ENCODE measurements at places on chromosomes 16 and 17.

- DNase-seq, result no peak
Measured at GRCh38 chr17:77352996-77353395, 212.2 kb downstream of the SEC14L1 start.

DNA sequence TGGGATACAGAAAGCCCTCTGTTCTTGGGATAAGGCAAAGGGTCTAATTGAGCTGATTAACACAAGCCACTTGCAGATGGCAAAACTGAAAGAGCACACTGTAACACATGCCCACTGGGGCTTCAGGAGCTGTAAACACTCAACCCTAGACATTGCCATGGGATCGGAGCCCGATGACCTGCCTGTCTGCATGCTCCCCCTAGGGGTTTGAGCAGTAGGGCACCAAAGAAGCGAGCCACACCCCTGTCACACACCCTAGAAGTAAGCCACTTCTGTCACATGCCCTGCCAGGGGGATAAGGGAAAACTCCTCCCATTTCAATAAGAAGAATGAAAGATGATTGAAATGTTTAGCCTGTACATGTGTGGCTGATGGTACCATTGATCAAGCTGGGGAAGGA is 81.3 kb upstream of the IRX6 start:
- no peak for DNase-seq

DNA sequence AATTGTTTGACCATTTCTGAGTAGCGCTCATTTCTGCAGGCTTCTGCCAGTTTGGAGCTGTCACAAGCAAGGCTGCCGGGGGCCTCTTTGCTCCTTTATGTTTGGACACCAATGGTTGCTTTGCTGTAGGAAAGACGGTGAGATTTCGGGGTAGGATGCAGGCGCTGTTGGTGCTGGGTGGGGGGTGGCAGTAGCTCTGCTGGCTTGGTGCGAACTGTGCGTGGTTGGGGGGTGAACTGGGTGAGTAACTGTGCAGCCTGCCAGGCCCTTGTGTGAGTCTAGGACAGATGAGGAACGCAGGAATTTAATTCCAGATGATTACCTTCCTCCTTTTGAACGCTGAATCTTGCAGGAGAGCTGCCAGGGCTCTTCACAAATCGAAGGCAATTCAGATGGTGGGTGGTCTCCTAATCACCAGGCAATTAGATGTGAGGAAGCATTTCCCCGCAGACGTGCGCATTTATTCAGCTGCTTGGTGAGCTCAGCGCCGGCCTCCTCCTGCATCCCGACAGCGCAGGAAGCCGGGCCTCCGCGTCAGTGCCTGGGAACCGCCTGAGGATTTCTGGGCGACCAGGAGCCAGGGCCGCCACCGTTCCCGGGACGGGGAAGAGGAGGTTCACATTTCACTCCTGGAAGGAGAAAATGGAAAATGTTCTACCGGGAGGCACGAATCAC is 154.4 kb downstream of the FOXL1 start:
- no peak for DNase-seq

DNA sequence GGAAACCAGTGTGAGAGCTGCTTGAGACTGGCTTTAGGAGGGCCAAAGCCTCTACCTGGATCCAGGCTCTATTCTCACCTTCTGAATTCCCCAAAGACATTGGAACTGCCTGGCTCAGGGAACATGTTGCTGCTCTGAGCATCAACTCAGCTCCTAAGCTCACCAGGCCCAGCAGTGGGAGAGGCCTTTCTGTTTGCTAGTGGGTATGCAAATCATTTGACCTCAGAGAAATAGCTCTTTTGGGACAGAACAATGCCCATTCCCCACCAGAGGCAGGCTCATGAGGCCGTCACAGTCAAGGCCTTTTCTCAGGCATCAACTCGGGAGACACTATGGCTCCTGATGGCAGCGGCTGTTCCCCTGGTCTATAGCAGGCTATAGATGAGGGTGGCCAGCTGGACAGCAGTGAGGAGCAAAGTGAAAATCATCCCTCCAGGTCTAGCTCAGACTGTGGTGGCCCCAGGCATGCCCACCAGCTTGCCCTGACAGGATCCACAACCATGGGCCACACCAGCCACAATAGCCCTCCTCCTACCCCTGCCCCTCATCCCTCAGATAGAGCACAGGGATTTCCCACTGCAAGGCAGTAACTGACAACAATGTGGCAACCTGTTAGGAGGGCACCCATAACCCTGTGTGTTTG is 30.4 kb upstream of the GFOD2 start:
- DNase-seq, result no peak
